ENCODE measurements at places on chromosomes 2 and 18.

DNA sequence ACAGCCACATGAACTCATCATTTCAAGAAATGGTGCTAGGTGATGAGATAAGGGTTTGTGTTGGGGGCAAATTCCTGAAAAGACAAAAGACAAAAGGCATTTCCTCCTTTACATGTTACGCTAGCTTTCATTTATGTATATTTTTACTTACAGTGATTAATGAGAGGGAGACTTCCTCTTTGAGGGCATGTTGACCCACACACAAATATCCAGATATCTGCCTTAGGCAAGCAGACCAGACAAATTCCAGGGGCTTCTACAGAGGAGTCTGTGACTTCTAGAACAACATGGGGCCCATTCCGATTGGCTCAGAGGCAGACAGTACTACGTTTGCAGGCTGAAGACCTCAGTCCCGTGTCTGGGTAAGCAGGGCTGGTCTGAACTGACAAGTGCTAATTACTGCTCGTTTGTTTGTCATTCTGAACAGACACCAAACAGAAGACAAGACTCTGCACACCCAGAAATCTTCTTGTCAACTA is 74.8 kb upstream of the ST6GAL2 start:
- DNase-seq: no peak

GRCh38 chr2:127388423-127389164 is 819 bp upstream of the MAP3K2 start:
- no peak for DNase-seq

DNA sequence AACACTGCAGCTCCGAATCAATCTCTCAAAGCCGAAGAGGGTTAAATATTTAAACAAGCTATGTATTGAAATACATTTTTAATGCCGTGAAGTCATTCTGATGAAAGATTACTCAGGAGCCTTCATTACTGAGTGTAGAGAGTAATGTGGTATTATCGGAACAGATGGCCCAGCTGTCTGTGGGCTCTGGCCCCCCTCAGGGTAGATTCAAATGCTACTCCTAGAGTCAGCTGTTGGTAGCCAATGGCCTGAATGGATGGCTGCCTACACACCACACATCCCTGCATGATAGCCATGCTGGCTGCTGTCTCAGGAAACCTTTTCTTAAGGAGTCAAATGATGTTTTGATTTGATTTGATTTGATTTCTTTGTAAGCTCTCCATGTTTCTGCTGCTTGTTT is 732.3 kb upstream of the CELF4 start:
- DNase-seq: no peak

DNA sequence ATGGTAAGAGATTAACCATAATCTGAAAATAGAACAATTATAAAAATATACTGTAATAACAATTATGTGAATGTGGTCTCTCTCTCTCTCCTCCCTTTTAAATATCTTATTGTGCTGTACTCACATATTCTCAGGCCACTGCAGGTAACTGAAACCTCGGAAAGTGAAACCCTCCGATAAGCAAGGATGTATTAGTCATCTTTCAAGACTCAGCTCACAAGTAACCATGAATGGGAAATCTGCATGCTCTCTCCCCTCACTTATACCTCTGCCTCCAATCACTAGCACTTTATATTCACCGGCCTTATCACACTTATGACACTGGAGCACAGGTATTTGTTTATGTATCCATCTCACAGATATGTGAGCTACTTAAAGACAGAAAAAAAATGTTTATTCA is 139.7 kb downstream of the LRP2 start:
- no peak for DNase-seq

DNA sequence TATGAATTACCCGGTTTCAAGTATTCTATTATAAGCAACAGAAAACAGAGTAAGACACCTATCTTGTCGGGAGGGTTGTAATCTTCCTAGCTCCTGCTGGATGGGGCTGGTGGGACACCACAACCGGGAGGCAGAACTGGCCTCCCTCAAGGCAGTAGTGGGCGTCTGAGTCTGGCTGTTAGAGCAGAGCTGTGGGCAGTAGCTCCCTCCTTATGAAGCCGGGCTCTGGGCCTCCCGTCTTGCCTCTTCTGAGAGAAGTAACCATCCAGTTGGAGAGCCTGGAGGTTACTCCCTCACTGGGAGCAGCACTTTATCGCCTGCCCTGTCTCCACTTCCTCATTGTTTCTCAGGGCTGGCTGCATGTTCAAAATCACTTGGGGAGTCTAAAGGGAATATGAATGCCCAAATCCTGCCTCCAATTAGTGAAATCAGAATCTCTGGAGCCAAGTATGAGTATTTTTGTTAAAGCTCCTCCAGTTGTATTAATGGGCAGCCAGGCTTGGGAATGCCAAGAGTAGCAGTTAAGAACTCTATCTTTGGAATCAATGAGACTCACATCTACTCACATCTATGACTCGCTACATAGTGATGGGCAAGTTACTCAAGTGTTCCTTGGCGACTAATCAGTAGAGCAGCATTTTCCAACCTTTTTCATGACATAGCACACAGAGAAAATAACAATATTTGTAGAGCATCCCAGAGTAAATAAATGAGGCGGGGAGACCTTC is 27.3 kb upstream of the NRP2 start:
- no peak for DNase-seq

DNA sequence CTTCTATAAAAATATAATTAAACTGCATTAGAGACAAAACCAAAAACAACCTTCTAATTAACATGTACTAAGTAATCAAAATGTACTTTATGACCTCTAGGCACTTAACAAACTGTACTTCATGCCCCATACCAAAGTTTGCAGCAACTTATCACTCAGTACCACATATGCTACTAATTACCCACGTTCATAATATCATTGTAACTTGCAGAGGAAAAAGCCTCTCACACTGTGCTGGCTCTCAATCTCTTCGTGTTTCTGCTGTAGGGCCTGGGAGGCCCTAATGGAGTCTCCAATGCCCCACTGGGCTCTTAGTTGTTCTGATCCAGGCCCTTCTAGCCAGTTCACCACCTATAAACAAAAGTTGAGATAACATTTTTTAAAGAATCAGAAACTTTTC is 82.1 kb upstream of the CCDC141 start:
- no peak for DNase-seq

GRCh38 chr2:2793925-2794560 is 463.0 kb upstream of the MYT1L start:
- no peak for DNase-seq

DNA sequence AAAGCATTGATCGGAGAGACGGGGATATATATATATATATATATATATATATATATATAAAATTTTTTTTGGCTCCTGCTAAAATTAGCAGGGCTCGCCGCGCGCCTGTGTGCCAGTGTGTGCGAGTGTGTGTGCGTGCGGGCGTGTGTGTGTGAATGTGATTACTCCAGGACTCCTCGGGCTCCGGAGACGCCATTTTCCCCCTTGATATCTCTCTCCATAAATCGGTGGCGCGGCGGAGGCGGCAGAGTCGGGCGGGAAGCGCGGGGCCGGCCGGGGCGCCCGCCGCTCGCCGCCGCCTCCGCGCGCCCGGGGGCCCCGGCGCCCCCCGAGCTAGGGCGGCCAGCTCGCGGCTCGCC is 795 bp upstream of the SETBP1 start:
- DNase-seq: no peak

GRCh38 chr2:28052691-28053090 is 162.2 kb downstream of the BABAM2 start:
- DNase-seq: no peak

- DNase-seq: no peak
Measured at GRCh38 chr2:9652898-9653479, 22.2 kb upstream of the YWHAQ start.

GRCh38 chr18:34358923-34359322 is 134.2 kb upstream of the NOL4 start:
- DNase-seq: no peak

DNA sequence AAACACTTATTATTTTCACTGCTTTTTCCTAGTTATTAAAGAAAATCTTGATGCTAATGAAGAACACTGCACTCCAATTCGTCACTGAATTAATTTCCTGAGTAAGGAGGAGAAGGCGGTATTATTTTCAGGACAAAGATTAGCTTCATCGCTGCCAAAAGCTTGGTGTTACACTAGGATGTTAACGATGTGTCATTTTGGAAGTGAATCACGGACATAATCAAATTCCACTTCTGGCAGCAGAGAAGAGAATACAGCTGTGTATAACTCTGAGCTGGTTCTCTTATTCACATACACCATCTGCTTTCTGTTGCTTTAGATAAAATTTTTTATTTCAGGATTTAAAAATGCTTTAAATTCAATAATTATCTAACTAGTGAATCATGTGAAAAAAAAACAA is 74.1 kb downstream of the SCG2 start:
- DNase-seq: no peak

DNA sequence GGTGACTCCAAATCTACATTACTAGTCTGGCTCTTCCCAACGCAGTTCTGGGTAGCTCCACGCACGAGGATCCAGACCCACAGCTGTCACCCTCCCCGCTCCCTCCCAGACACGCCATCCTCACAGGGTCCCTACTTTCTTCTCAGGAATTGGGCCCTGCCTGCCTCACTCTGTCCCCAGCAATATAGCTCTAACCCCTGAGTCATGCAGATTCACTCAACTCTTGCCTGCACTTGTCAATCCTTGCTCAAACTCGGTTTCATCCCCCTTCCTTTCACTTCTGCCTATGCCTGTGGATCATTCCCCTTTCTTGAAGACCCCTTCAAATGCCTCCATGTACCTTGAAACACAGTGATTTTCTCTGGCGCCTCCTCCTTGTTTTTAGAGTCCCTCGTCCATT is 5.0 kb downstream of the ST8SIA5 start:
- no peak for DNase-seq

DNA sequence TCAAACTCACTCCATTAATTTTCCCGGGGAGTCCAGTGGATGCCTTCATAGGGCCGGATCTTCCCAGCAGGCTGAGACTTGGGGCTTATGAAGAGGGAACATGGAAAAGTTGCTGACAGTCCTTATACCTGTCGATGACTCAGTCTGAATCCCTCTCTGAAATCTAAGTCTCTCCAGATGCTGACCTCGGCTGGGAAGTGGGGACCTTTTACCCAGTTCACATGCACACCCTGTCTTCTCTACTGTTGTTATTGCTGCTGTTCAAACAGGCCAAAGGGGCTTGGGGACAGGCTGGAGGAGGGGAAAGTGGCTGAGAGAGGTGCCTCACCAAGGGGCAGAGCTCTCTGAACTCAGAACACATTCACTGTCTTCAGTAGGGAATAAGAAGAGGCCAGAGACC is 4.1 kb upstream of the TNP1 start:
- no peak for DNase-seq

- no peak for DNase-seq
Measured at GRCh38 chr18:44178476-44178875, 502.2 kb upstream of the SETBP1 start.

GRCh38 chr18:41410006-41410405 is 545.0 kb upstream of the PIK3C3 start:
- no peak for DNase-seq

DNA sequence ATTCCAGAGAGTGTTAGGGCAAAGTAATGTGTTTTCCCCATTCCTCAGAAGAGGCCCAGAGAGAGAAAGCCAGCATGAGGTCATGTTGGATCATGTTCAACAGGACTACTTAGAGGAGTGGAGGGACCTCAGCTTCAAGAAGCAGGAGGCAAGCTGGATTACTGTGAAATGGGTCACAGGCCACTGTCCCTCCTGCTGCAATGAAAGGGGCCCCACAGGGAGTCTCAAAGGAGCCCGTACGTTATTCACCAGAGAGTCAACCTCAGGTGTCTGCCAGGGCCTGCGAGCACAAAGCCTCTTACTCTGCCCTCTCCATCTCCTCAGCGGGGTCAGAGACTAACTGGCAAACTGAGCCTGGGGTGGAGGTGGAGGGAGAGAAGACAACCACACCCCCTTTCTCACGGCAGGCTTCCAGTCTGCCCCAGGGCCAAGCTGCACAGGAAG is 27.2 kb upstream of the ACYP2 start:
- no peak for DNase-seq

DNA sequence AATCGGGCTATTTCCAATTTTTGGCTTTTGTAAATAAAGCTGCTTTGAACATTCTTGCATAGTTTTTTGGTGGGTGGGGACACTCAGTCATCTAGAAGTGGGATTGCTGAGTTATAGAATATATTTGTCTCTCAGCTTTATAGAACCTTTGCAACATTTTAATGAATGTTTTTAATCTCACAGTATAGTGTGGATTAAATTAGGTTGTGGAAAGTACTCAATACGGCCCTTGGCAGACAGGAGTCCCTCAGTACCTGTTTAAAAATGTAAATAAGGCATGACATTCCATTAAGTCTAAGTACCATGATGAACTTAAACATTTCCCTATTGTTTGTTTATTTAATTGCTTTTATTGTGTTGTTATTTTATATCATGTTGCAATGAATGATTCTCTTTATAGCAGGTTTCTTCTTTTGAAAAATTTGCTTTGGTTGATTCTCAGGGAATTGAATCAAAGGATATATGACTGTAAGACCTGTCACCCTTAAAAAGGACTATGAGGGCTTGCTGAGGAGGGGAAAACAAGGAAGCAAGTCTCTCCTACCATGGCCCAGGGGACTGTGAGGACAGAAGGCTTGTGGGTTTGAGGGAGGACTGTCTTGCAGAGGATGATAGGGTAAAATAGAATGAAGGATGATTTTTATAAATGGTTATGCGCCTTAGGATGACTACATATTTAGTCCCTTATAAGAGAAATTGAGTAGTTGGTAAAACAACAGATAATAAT is 165.1 kb downstream of the RPIA start:
- DNase-seq: no peak

DNA sequence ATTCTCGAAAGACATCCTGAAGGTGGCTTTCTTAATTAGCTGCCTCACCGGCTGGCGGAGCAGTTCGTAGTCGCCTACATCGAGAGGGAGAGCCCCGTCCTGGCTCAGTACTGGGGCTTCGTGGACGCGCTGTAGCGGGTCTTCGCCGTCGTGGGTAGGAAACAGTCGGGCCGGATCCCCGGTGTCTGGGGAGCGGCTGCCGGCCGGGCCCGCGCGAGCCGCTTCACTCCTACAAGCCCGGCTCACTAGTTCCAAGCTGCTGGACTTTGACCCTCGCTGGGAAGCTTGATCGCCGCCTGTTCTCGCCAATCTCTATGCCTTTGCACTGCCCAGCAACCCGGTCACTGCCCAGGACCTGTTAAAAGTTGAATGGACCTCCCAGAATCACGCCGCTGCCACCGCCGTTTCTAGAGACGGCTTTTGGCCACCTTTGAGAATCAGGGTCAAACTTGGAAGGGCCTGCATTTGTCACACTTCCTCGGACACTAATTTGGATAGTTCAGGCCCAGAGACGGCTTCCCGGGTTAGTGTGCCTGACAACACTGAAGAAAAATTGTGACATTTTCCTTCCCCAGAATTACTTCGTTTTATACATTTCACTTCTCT is 41.4 kb upstream of the AKAIN1 start:
- DNase-seq: no peak

- DNase-seq: no peak
Measured at GRCh38 chr2:44246436-44246835, 28.8 kb upstream of the SLC3A1 start.

GRCh38 chr2:69165091-69165880 is 152.3 kb downstream of the ANTXR1 start:
- no peak for DNase-seq
